ENCODE measurements at places on chromosomes 1 and 21.

DNA sequence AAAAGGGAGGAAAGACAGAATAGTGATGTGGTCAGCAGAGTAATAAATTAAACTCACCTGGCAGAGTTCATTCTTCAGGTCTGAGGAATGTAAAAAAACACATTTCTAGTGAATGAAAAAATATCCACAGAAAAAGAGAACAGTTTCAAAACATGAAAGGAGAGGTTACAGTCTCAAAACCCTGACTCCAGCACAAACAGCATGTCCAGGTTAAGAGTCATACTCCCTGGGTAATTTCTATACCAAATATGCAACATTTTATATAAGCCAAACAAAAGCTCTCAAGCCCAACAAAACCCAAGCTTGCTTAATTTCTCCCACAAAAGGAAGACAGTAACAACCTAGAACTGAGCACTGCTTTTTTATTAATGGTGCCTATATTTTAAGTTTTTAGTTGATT lies 173.0 kb downstream of the NTMT2 start:
- DNase-seq, result no peak

DNA sequence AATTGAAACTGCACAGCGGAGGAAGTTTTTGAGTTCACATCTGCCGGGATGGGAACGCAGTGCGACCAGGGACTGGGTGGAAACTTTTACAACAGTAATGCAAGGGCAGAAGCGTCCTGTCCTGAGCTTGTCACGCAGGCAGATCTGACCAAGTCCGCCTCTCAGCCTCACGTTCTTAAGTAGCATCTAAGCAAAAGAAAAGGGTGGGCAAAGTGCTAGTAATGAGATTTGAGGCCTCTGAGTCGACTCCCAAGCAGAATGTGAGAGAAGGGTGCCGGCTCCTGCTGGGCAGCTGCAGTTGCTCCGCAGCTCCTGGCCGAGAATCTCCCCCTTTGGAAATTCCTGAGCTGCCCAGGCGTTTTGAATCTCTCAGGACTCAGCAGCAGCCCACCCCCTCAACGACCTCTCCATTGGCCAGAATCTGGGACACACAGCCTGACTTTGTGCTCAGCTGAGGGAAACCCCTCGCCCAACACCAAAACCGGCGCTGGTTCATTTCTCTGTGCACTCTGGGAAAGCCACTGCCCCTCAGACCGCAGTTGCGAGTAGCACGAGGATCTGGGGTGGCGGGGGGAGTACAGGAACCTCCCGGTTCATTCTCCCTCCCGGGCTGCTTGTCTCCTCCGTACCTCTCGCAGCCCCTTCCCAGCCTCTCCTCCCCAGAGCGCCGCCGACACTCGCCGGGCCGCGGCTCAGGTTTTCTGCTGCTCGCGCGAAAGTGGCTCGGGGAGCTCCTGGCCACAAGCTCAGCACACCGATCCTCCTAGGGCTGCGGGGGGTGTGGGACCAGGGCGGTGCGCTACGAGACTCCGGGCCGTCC lies 913 bp upstream of the S1PR1 start:
- peak; percentile 43 for DNase-seq

DNA sequence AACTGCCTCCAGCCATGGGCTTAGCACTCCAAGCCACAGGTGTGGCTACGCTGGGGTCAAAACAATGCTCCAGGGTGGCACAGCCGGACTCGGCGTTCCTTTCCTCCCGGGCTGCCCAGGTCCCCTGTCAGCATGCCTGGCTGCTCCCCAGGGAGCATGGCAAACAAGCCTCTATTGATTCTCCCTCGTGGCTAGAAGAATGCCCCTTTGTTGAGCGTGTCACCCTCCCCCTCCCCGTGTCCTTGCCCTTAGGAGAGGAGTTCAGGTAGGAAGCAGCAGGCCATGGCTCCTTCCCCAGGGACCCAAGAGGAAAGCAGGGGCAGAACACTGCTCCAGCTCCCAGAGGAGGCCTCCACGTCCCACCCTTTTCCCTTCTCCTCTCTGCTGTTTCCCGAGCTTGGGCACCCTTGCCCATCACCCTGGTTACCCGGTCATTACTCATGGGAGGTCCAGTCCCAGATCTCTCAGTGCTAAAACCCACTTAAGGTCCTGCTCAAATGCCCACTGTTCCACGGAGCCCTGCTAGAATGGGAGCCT lies 57.4 kb upstream of the CITED4 start:
- no peak for DNase-seq

DNA sequence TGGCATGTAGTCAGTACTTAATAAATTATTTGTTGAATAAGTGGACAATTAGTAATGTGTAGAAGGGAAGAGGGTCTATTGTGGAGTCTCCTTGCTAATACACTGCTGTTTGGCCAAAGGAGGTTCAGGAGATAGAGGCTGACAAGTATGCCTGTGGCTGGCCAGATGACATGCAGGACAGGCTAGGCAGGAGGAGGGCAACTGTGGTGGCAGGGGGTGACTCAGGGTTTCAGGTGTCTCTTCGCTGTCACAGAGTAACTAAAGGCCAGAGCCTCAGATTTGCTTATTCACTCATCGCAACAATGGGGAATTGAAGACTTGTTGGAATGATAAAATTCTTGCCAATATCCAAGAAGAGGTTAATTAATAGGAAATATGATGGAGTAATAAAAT lies 33.1 kb downstream of the THRAP3 start:
- no peak for DNase-seq

All from suppressor macrophage treated with lipopolysaccharide for 1 hour (primary cell).